ENCODE measurements at places on chromosomes 13 and 19.
A peak's percentile ranks its signal among the peaks of the same experiment; 100 is the strongest.

GRCh38 chr19:39516270-39516669, 1.3 kb downstream of the SELENOV start:
- DNase-seq = no peak

DNA sequence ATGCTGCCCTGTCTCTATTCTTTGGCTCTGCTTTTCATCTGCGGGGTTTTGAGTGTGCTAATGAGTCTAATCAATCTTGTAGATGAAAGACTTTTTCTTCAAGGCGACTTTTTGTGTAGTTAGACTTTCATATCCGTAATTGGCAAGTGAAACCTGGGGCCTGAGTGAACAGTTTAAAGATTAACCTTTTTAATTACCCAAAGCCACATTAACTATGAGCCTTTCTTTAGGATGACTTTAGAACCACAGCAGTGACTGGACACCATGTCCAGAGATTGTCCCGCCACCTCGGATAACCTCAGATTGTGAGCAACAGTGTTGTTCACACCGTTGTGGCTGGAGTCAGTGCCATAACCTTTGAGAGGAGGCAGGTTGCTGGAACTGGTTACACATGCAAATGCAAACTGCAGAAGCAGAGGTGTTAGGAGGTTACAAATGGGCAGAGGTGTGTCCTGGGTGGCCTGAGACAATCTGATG, 58.7 kb downstream of the SIAH3 start:
- no peak for DNase-seq

- no peak for DNase-seq
These were observed 178.4 kb downstream of the KDM4B start for GRCh38 chr19:5147074-5147977.

GRCh38 chr13:83731113-83731512, 151.2 kb downstream of the SLITRK1 start:
- no peak for DNase-seq

DNA sequence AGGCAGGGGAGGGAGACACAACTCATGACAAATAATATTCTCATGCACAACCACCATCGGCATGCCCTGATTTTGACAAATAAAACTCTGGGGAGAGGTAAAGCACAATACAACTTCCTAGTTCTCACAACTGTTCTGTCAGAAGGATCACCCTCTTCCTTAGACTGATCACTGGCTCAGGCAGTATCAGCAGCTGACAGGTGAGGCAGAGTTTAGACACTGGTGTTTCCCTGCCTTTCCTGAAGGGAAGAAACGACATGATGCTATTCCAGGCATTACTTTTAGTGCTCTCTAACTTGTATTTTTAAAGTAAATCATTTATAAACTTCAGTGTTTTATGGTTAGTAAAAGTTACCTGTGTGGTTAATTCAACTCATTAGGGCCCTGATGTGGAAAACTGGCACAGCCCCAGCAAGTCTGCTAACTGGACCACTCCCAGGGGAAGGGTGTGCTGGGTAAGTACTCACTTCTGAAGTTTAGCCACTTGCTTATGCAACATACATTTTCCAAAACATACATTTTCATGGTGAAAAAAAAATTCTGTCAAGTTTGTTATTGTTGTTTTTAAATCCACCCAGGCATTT, 82.8 kb downstream of the CRYL1 start:
- no peak for DNase-seq

DNA sequence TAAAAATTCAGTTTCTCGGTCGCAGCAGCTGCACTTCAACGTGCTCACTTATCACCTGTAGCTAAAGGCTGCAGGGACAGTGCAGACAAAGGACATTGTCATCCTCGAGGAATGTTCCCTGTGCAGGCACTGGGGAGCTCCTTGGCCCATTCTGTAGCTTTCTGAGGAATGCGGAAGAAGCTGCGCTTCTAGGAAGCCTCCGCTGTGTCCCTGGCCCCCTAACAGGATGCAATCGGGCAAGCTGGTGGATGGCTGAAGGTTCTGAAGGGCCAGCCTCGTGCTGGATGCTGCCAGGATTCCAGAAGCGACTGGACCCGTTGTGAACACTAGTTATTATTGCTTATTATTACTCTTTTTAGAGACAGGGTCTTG, 8.1 kb downstream of the ANO8 start:
- no peak for DNase-seq

DNA sequence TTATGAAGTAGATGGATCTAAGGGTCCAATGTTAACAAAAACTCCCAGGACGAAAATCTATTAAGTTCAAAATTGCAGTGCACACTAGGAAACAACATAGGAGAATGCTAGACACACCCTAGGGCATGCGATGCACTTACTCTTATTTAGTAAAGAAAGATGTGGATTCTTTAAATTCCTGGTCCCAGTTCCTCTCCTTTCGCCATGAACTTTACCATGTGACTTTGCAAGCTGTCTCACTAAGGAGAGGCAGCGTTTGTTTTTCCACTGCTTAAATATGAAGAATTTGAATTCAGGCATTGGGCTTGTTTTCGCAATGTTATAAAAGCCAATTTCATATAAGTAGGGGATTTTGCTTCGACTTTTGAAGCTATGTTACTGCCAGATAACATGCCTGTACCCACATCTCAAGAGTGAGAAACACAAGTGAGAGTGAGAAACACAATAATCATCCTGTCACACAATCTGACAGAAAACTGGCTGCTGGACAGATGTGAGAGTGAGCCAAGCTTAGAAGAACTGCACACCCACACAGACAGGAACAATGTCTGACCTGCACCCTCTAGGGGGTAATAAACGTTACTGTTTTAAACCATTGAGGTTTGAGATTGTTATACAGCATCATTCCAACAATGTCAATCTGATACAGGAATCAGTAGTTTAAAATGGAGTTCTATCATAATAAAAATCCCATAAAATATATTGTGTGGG, 1308.4 kb downstream of the SLITRK5 start:
- no peak for DNase-seq

GRCh38 chr13:67158903-67159302, 71.2 kb downstream of the PCDH9 start:
- DNase-seq = no peak

GRCh38 chr19:34151439-34151838, 20.9 kb upstream of the LSM14A start:
- no peak for DNase-seq

GRCh38 chr13:68304286-68304893, 1074.3 kb upstream of the PCDH9 start:
- peak; percentile 29 for DNase-seq

DNA sequence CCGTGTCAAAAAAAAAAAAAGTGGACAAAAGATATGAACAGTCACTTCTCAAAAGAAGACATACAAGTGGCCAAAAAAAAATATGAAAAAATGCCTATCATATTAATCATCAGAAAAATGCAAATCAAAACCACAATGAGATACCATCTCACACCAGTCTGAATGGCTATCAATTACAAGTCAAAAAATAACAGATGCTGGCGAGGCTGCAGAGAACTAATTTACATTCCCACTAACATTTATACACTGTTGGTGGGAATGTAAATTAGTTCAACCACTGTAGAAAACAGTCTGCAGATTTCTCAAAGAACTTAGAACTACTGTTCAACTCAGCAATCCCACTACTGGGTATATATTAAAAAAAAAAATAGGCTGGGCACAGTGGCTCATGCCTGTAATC, 26.5 kb upstream of the FOXO1 start:
- no peak for DNase-seq

GRCh38 chr19:703651-704446, 4.9 kb upstream of the PALM start:
- no peak for DNase-seq

GRCh38 chr19:50322931-50323781, 6.0 kb downstream of the KCNC3 start:
- no peak for DNase-seq

GRCh38 chr13:23960566-23961156, 63.4 kb upstream of the C1QTNF9B start:
- DNase-seq = peak; percentile 26

GRCh38 chr13:51191743-51192142, 30.5 kb upstream of the FAM124A start:
- DNase-seq = no peak

DNA sequence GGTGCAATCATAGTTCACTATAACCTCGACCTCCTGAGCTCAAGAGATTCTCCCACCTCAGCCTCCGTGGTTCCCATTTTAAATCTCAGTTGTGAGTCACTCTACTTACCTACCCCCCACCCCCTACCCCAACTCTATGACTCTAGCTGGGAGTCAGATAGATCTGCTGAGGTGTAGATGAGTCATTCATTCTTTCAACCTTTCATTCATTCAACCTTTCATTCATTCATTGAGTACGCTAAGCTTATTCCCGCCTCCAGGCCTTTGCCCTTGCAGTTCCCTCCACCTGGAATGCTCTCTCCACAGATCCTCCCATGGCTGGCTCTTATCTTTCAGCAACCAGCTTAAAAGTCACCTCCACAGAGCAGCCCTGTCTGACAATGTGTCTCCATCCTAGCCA, 1.1 kb upstream of the MAST1 start:
- no peak for DNase-seq

DNA sequence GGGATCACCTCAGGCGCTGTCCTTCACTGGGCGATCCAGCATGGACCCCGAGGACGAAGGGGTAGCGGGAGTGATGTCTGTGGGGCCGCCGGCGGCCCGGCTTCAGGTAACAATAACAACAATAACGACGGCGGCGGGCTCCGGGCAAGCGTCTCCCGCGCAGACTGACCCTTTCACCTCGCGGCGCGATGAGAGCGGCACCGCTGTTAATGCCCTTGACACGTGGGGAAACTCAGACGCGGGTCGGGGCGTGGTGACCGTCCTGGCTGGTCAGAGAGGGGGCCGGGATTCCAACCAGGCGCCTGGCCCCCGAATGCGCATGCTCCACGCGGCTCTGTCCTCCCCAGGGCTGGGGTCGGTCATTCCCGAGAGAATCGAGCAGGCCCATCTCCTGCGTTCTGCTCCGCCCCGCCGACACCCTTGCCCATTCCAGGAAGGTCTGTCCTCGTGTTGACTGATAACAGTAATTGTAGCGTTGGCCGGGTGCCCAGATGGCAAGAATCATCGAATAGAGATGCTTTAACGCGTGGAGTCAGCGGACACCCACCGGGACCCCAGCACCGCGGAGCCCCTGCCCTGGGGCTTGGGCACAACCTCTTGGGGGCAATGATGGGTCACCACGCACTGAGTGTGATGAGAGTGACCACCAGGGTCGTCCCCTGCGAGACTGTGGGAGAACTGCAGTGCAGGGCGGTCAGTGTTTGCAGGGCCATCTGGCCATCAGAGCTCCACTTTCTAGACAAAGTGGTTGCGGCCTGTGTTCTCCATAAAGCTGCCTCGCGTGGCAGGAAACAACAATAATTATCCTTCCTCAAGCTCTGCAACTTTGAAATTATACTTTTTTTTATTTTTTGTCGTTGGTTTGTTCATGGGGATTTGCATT, 528 bp downstream of the ZNF8 start:
- peak; percentile 62 for DNase-seq

GRCh38 chr19:48726556-48726955, 7.0 kb upstream of the MAMSTR start:
- no peak for DNase-seq

DNA sequence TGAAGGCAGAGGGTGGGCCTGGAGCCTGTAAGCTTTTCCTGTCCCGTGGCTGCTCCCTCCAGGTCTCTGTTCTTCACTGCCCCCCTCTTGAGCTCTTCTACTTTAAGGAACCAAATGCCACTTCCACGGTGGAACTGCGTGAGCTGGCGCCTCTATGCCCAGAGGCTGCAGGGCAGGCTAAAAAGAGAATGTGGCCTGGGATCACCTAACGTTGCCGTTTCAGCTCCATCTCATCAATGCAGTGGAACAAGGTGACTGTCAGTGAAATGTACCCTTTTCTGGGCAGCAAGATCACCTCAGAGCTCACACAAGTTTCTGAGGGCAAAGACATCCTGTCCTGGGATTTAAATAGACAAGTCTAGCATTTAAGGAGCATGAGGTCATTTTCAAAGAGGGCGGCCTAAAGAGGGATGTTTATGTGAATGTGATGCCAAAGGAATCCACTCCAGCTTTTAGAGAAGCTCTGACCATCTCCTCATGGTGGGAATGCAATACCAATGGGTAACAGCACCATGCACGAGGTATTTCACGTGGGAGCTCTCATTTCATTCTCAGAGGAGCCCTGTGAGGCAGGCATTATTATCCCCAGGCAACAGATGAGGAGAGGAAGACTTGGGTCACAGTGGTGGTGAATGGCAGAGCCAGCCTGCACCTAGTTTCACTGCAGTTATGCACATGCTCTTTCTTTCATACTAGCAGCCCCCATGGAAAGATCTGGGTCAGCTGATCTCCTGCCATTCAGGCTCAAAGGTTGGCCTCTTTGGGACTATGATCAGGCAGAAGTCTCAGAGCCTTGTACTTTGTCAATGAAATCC, 39.3 kb downstream of the RGCC start:
- no peak for DNase-seq

GRCh38 chr13:113796964-113797676, 38.1 kb downstream of the TMEM255B start:
- DNase-seq = no peak

- no peak for DNase-seq
These were observed 484.6 kb downstream of the RFC3 start for GRCh38 chr13:34302596-34302995.

GRCh38 chr19:49594157-49594992, 3.4 kb downstream of the PRR12 start:
- DNase-seq = no peak

GRCh38 chr13:101773062-101773461, 320.6 kb downstream of the ITGBL1 start:
- no peak for DNase-seq

- peak; percentile 89 for DNase-seq
These were observed at the start of gene RDH13 for GRCh38 chr19:55062735-55063491. RDH13 (minus strand) TSS chr19:55063148; CDS start chr19:55063032, 116 bp downstream.

DNA sequence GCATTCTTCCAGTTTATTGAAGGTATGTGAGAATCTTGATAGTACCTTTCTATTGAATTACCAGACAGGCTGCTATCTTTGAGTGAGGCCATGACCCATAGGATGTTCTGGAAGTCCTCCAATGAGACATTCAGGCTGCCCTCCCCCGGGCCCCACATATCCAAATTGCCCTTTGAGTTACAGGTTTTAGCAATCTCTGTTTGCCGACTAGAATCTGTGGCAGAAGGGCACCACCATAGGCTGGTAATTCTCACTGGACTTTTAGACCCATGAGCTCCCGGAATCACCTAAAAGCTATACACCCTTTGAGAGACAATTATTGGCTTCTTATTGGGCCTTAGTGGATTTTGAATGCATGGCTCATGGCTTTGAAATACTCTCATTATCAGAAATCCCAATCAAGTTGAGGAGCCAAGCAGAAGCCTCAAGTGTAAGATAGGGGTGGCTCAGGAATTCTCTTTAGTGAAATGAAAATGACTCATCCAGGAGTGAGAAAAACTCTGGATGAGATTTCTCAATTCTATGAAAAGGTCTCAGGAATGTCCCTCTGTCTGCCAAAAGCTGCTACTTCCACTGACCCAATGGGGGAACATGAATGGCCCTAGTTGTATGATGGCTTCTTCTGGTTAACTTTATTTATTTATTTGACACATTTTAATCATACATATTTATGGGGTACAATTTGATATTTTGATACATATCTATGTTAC, 172.1 kb upstream of the CSNK1A1L start:
- DNase-seq = no peak

GRCh38 chr19:18612051-18612771, 459 bp upstream of the TMEM59L start:
- DNase-seq = no peak
